ENCODE measurements at places on chromosomes 1 and 21.

DNA sequence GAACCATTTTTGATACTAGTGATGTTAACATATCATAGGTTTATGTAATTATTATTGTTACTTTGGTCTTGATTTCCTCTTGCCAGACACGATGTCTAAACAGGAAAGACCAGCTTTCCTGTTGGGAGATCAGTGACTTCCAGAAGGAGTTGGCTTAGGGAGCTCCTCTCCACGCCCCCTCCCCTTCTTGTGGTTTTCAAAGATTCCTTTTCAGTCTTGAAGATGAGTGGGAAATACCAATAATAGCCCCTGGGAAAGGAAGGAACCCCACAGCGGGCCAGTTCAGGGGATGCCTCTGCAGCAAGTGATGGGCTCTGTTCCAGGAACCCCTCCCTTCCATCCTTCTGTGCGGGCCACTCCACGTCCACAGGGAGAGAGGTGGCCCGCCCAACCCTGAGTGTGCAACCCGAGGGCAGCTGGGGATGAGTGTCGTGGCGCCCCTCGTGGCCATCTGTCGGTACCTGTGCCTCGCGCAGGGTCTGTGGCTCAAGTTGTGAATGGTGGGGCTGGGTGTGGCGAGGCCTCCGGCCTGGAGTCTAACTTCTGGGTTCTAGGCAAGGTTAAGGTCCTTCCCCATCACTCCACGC, 65.7 kb downstream of the TLR5 start:
- DNase-seq: no peak

DNA sequence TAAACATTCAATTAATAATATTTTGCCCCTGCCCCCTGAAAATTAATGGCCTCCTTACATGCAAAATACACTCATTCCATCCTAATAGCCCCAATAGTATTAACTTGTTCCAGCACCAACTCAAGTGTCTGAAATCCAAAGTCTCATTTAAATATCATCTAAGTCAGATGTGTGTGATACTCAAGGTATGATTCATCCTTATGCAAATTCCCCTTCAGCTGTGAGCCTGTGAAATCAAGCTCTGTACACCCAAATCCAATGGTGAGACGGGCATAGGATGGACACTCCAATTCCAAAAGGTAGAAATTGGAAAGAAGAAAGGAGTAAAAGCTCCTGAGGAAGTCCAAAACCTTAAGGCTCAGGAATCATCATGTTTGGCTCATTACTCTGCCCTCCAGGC, 83.5 kb downstream of the HHAT start:
- DNase-seq: no peak

GRCh38 chr1:56070601-56071000, 508.8 kb downstream of the PLPP3 start:
- DNase-seq: no peak

DNA sequence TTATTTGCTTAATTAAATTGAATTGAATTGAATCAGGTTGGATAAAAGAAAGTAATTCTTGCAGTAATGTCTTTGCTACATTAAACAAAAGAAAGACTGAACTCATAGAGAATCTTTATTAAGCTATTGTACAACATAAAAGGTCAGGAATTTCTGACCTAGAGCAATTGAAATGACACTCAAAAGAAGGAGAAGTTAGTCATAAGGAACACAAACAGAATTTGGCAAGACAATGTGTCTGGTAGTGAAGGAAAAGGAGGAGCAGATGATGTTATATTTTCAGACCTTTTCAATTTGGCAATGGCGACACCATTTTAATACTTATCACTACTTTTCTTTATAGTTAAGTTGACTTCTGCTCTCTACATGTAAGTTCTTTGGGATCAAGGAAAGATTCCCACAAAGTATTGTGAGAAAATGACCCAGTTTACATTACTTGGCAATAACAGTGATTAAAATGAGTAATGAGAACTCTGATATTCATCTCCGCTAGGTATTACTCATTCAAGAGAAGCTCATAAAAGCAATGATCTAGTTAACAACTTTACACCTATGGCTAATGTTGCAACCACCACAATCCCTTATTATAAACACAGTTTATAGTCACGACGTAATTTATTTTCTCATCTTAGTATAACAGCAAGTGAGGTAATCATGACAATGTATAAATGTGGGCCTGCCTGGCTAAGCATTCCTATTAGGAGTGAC, 14.7 kb upstream of the KRTAP21-1 start:
- DNase-seq: no peak

DNA sequence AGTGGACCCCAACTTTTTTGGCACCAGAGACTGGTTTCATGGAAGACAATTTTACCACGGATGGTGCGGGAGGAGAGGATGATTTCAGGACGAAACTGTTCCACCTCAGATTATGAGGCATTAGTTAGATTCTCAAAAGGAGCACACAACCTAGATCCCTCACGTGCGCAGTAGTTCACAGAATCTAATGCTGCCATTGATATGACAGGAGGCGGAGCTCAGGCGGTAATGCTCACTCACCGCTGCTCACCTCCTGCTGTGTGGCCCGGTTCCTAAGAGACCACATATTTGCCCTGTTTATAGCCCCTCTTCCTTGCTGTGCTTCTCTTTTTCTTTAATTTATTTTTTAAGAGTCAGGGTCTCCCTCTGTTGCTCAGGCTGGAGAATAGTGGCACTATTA, 4.6 kb downstream of the NTRK1 start:
- no peak for DNase-seq

- DNase-seq: no peak
These were observed 173.6 kb upstream of the RAB4A start for GRCh38 chr1:229097356-229097755.

DNA sequence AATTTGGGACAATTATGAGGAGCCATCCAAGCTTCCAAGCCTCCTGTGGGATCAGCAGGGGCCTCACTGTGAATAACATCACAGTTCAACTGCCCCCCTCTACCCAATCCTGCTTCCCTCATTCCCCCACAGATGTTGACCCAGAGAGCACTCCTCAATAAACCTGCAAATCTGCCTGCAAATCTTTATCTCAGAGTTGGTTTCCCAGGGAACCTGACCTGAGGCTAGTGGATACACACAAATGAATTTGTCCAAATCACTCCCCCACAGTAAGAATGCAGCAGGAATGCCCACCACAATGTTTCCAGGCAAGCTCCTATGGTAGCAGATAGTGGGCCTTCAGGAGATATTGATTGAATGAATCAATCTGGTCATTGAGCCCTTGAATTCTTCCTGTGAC, 56.4 kb upstream of the HIVEP3 start:
- DNase-seq: no peak

All from Calu3 (cell line).